ENCODE measurements at places on chromosomes 5 and 9.
A peak's percentile ranks its signal among the peaks of the same experiment; 100 is the strongest.

DNA sequence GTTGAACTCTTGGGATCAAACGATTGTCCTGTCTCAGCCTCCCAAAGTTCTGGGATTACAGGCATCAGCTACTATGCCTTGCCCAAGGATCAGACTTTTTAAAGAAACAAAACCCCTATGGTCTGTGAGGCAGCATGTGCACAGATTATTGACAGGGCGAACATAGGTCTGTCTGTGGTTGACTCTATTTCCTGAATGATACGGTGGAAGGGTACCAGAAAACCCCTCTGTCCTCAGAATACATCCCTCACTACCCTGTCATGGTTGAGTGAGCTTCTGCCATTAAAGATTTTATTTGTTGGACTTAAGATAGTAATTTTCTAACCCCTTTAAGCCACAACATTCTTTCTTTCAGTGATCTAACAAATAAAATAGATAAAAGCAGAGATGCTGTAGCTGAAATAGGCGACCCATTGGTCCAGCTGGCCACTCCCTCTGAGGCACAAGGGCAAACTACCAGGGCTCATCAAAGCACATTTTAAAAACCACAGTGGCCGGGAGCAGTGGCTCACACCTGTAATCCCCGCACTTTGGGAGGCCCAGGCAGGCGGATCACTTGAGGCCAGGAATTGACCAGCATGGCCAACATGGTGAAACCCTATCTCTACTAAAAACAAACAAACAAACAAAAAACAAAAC, 84.9 kb upstream of the ANKRD55 start:
- DNase-seq, result no peak

- DNase-seq, result no peak
These were observed 16.9 kb upstream of the TMEM250 start for GRCh38 chr9:136135326-136136126.

DNA sequence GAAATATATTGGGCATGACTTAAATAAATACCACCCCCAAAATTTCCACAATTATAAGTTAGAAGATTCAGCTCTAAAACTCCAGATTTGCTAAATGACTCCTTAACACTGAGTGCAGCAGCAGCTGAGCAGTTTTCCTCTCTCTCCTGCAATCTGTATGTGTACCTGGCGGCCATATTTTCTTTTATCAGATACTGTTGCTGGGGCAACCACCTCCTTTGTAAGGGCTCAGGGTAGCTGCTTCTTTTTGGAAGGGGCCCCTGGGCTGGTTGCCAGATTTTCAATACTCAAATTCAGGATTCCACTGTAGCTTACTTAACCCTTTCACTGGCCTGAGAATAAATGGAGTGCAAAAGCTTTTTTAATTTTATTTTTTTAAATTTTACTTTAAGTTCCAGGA, 197.0 kb downstream of the TAF11L14 start:
- no peak for DNase-seq

DNA sequence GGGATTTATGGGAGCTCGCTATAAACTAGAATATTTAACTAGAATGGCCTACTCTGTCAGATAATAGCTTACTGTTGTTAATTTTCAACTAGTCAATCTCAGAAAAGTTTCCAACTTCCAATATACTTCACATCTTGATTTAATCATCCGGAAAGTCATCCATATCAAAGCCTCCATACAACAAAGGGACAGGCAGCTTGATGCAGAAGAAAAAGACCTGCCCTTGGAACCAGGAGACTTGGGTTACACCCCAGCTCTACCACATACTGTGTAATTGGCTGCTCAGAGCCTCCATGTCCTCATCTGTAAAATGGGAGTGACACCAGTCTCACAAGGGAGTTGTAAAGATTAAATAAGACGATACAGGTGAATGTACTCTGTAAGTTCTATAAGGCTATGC, 1.9 kb downstream of the PTPN3 start:
- DNase-seq, result no peak

DNA sequence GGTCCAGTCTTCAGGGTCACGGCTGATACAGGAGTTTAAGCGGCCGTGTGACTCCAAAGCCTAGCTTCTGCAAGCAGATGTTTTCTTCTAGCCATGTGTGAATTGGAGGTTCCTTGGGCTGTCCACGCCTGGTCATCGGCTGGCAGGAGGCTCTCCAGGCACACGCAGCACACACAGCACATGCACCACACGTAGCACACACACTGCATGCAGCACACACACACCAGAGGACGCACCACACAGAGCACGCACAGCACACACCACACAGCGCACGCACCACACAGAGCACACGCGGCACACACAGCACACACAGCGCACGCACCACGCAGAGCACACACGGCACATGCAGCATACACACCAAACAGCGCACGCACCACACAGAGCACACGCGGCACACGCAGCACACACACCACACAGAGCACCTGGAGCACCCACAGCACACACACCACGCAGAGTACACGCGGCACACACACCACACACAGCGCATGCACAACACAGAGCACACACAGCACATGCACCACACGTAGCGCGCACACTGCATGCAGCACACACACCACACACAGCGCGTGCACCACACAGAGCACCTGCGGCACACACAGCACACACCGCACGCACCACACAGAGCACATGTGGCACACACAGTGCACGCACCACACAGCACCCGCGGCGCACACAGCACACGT, 234.3 kb downstream of the FANCC start:
- DNase-seq, result no peak

DNA sequence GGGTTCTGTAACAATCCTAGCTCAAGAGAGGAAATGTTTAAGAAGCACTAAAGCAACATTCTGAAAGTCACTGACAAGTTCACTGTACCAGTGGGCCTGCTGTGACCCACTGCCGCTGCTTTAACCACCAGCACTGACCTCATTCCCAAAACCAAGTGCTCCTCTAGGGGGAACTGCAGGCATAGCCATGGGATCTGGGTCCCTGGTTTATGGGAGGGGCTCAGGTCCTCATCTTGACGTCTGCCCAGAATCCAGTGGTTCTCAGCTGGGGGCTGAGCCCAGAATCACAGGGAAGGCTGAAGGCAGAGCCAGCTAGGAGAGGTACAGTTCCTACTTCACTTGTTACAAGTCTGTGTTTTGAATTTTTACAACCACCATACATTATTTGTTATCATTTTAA, 36.1 kb upstream of the SLC2A8 start:
- no peak for DNase-seq

DNA sequence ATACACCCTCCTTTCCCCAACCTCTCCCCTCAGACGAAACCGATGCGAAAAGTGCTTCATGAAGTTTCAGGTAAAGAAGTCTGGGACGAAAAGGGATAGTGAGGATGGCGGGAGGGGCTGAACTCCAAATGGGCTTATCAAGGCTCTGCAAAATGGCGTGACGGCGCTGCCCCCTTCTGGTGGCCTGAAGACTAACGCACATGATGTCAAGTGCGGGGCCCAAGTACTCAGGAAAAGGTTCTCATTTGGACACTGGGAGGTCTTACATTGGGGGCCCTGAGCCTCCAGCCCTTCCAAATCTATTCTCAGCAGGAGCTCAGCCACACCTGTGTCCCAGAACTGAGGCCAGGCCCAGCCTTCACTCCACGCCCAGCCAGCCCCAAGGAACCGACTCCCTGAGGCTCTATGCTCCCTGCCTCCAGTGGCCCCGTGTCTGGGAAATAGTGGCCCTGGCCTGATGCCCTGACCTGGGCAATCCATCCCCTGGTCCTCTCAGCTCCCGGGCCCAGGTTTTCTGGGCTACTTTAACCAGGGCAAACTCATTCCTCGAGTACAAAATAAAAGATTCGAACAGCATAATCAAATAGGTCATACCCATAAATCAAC, 119.9 kb downstream of the KCNIP1 start:
- DNase-seq, result no peak

DNA sequence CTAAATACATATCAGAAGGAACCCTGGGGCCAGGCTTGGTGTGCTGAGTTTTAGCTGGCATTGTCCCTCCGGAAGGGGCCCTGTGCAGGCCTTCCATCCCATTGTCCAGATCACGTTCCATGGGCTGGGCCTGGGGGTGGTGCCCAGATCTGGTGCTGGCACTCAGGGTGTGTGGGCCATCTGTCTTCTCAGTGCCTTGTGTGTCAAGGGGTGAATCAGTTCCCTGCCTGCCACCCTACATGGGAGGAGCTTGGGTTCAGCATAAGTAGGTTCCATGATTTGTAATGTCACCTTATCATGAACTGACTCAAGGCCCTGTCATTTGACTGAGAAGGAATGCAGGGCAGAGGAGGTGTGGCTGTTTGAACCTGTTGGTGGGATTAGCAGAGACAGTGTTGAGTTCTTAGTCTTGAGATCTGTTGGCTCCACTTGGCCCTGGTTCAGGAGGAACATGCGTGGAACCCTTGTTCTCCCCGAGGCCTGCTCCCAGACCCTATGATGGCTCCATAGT, 176.8 kb downstream of the MACROH2A1 start:
- DNase-seq, result no peak

- DNase-seq, result no peak
These were observed 88.7 kb downstream of the GPBP1 start for GRCh38 chr5:57262541-57262940.

GRCh38 chr5:60354311-60354710, 345.7 kb downstream of the DEPDC1B start:
- DNase-seq, result no peak

GRCh38 chr9:35790385-35791296, 750 bp upstream of the NPR2 start:
- DNase-seq, result no peak

- DNase-seq, result no peak
These were observed 57.3 kb downstream of the ZFR start for GRCh38 chr5:32387211-32387610.

DNA sequence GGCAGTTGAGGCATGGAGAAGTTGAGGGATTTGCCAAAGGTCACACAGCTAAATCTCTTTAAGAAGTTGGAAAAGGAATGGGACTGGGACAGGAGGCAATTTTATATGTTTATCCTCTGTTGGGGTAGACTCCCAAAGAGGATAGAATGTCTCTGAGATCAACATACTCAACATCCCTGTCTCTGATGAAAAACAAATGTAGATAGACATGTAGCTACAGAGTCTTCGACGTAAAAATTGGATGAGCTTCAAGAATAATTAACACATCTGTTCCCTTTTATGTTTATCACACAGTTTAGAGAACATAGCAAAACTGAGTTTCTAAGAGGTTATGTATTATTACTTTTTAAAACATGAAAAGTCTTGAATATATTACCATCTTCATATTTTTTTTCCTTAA, 204.6 kb upstream of the CD180 start:
- no peak for DNase-seq

- no peak for DNase-seq
These were observed 126.7 kb downstream of the PRKACG start for GRCh38 chr9:68887232-68887631.

GRCh38 chr5:39021413-39021812, 52.8 kb downstream of the RICTOR start:
- no peak for DNase-seq

GRCh38 chr9:16341177-16341576, 529.3 kb downstream of the BNC2 start:
- no peak for DNase-seq

DNA sequence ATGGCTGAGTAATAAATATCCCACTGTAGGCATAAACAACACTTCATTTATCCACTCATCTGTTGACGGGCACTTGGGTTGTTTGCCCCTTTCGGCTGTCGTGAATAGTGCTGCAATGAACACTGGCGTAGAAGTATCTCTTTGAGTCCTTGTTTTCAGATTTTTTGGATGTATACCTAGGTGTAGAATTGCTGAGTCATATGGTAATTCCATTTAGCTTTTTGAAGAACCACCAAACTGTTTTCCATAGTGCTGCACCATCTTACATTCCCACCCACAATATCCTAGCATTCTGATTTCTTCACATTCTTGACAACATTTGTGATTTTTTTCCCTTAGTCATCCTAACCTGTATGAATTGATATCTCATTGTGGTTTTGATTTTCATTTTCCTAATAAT, 109.0 kb downstream of the NXNL2 start:
- no peak for DNase-seq

- DNase-seq, result no peak
These were observed 99.8 kb upstream of the MAP1B start for GRCh38 chr5:72007336-72008111.

- DNase-seq, result no peak
These were observed 160.0 kb downstream of the PAPPA start for GRCh38 chr9:116313638-116314037.

DNA sequence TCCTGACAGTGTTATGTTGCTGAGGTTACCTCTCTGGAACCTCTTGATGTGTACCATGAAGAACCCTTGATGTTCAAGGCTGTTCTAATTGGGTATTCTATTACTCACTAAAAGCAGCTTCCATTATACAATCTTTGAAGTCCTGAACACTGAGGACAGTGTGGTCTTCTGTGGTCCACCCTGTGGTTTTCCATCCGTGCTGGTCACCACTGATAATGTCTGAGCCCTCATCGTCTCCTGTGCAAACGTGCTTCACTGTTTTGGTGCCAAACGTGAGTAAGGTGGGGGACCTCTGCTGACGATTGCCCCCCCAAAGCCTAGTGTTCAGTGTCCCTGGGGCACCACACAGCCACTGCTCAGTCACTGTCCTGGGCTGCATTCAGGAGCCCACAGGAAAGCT, 259.7 kb upstream of the ANKRD55 start:
- DNase-seq, result no peak

- no peak for DNase-seq
These were observed 164.4 kb downstream of the ZSWIM6 start for GRCh38 chr5:61496446-61496845.

- DNase-seq, result peak; percentile 84
These were observed 12.7 kb upstream of the CD180 start for GRCh38 chr5:67209141-67209771.

GRCh38 chr9:99488131-99489059, 266.3 kb downstream of the SEC61B start:
- no peak for DNase-seq

DNA sequence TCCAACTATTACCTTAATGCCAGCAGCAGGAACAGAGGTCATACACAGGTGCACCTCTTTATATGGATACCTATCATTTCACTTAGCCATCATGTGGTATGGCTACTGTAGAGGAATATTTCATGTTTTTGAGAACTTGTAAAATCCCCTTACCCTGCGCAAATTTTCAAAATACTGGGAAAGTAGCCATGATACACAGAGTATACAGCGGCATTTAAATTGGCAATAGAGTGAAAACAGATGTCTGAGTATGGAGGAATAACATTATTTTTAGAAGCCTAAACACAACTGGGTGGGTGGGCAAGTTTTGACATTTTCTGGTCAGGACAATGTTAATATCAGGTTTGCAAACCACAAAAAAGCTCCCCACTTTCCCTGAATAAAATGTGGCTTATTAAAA, 109.5 kb downstream of the SMIM23 start:
- no peak for DNase-seq

- no peak for DNase-seq
These were observed 419.3 kb downstream of the ACTL7B start for GRCh38 chr9:108436448-108436847.
